ENCODE measurements at places on chromosomes 5 and 9.

GRCh38 chr9:121233906-121234831 is 32.5 kb upstream of the RAB14 start:
- no peak for DNase-seq

- DNase-seq = no peak
These were observed 41.9 kb downstream of the NTRK2 start for GRCh38 chr9:84711398-84711777.

GRCh38 chr5:153670101-153670500 is 179.6 kb downstream of the GRIA1 start:
- no peak for DNase-seq

- no peak for DNase-seq
These were observed 115.9 kb downstream of the KIF4B start for GRCh38 chr5:155129513-155129880.

- peak; percentile 42 for DNase-seq
These were observed 557 bp upstream of the PHF2 start for GRCh38 chr9:93575796-93576257.

GRCh38 chr9:78692871-78693270 is 395.9 kb downstream of the PSAT1 start:
- no peak for DNase-seq

DNA sequence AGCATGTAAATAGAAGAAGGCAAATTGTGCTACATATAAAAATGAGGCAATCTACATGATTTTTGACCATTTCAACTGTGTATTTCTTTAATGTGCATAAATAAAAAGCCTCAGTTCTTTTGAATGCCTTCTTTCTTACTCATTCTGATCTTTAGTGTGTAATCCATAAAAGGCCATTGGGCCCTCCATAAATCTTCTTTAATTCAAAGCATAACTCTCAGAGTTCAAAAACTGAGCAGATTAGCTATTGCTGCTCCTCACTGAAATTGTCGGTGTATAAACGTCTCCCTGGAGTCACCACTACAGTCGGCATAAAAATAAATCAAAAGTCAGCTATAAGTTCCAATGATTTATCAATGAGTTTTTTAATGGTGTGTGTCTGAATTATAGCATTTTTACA is 45.3 kb upstream of the ADAMTSL1 start:
- no peak for DNase-seq

- DNase-seq = no peak
These were observed 69.0 kb upstream of the DAPK1 start for GRCh38 chr9:87428659-87429058.

- DNase-seq = no peak
These were observed 74.1 kb downstream of the SERINC5 start for GRCh38 chr5:80181618-80182211.

DNA sequence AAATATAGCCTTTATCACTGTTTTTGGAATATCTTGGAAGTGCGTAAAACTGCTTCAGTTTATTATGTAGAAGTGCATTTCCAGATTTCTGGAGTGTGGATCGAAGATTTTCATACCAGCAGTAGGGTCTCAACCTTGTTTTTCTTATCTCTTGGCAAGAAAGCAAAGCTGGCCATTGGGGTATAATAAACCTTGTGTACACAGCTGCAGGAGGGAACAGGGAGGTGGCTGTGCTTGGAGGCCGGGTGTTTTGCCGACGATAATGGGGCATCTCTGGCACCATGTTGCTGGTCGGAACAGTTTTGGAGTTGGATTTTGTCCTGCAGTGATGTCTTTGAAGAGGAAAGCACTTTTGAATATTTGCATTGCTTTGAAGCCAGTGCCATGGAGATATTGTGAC is 308.8 kb upstream of the DMRT1 start:
- no peak for DNase-seq

DNA sequence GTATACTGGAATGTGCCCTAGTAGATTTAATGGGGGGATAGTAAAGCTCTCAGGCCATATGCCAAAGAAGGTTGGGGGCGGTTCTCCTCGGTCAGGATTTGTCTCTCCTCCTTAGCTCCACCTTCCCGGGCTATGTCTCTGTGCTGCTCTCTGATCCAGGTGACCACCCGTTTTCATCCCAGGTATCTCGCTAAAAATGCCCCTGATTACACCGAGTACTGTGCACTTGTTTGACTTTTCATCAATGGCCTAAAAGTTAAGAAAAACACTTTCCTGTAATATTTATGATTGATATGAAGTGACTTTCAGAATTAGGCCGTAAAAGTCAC is 724 bp downstream of the NDUFS6 start:
- no peak for DNase-seq

GRCh38 chr5:157817928-157818327 is 41.0 kb downstream of the CLINT1 start:
- no peak for DNase-seq

DNA sequence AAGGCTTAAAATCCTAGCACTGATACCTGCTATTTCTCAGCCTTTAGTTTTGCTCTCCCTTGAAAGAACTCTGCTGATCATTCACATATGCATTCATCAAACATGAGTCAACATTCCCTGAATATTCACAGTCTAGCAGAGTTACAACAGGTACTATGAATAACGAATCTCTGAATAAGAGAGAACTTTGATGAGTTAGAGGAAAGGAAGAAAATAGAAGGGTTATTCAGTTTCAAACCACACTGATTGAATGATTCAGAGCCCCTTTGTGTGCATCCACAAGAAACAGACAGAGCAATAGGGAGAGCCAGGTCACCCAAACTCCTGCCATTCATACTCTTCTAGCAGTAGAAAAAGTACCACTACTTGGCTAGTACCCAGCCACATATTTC is 36.0 kb downstream of the FOXD1 start:
- no peak for DNase-seq

DNA sequence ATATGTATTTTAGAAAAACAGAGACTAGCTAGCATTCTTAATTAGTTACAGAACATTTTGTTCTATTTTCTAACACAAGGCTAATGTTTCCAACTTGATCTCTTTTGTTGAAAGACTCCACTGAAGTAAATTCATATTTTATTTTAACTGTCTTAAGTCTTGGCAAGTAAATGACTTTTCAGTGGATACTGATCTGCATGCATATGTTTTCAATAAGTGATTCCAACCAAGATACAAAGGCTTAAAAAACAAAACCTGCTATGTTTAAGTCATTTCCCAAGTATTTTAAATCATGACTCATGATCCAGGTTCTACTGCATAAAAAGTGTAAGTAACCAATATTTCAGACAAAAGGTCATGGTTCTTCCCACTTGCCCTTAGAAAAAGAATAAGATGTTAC is 5.7 kb downstream of the CDO1 start:
- DNase-seq = no peak

GRCh38 chr5:133938929-133939328 is 29.5 kb downstream of the C5orf15 start:
- DNase-seq = no peak

- no peak for DNase-seq
These were observed 108.7 kb upstream of the IL12B start for GRCh38 chr5:159439002-159439401.

GRCh38 chr5:67246108-67246507 is 49.5 kb upstream of the CD180 start:
- DNase-seq = no peak

DNA sequence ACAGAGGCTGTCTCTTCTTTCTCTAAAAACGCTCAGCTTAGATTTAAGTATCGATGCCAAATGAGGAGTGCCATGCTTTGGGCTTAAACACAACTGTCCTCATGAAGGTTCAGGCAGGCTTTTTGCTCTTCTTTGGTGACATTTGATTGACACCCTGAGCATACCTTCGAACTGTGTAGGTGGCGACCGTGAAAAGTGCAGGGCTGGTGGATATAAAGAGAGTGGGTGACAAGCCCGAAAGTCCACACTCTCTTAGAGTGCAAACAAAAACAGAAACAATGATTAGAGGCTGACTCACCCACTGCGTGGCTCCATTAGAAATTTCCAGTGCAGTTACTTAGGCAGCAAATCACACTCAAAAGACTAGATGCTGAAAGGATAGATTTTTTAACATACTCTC is 141.7 kb downstream of the SYK start:
- DNase-seq = no peak

DNA sequence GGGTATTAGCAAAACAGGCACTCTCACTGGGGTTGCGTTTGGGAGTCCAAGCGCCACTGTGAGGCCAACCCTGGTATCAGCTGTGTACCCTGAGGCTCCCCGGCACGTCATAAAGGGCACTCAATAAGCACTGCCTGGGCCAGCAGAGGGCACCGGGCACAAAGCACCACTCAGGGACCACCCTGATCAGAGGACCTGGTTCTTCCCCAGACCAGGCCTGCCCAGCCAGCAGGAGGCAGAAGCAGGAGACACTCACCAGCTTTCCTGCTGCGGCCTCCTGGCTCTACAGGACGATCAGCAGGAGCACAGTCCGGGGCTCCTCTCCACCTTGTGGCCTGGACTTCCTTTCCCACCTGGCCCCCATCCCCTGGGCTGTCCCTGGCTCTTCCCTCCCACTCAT is 12.6 kb downstream of the MGAT1 start:
- no peak for DNase-seq

DNA sequence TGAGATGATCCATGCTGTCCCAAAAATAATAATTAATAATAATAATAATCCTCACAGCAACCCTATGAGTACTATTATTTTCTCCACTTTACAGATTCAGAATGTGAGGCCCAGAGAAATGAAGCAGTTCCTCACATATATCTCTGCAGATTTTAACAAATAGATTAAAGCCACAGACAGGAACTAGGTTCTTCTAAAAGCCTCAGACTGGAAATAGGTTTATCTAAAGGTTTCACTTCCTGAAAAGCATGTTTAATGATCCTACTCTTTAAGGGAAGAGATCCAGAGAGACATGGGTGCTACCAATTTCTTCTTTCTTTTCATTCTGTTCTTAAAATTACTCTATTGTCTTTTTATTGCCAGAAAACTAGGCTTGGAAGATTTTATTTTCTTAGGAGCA is 1079.4 kb upstream of the COX7C start:
- DNase-seq = no peak

DNA sequence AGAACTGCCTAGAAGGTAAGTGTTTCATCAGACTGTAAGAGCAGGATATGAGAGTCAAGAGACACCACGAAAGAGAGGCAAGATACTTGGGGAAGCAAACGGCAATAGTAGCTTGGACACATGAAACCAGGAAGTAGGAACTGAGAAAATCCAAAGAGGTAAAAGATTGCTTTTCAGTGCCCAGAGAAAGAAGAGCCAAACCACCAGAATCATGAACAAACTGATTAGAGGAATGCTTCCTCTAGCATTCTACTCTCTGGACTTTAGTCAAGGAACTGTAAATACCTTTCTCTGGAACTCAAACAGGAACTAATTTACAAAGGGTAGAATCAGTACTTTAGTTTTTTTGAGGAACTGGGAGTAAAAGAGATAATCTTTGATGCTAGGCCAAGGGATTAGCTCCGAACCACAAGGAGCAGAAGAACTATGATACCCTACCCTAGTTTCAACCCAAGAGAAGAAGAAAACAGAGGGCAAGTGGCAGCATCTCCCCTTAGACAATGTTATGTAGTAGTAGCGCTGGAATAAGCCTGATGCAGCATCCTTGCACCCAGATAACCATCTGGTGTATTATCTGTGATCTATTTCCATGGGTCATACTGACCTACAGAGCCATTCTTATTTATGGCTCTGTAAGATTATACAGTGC is 41.3 kb downstream of the EFCAB9 start:
- DNase-seq = no peak

DNA sequence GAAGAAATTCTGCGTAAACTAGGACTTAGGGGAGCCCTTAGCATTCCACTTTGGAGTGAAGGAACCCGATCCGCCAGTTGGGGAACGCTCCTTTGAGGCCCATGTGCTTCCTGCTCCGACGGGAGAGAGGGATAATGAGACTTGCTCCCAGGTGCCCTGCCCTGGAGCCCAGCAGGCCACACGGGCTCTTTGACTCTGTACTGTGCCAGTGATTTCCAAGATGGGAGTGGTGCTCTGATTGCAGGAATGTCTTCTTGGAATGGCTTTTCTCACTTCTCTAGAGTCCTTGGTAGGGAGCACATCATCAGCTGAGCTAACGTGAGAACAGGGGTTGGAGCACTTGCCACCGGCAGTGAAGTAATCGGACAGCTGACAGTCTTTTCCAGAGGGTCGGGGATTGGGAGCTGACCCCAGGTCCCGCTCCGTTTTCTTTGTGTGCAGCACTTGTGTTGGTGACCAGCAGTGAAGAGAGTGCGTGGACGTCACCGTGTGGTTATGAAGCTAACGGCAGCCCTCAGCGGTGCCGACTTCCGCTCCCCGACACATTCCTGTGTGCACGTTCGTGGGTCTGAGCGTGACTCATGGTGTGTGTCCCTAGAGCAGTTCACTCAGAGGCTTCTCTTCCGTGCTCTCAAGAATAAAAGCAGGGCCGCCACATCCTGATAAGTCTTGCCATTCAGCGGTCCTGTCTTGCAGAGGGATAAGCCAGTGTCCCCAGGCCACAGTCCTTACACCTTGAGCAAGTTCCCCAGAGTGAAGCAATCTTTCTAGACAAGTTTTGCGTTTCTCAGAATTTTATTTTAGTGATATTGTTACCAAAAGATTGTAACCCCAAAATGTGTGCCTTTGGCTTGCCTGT is 25.6 kb downstream of the ABL1 start:
- DNase-seq = no peak

DNA sequence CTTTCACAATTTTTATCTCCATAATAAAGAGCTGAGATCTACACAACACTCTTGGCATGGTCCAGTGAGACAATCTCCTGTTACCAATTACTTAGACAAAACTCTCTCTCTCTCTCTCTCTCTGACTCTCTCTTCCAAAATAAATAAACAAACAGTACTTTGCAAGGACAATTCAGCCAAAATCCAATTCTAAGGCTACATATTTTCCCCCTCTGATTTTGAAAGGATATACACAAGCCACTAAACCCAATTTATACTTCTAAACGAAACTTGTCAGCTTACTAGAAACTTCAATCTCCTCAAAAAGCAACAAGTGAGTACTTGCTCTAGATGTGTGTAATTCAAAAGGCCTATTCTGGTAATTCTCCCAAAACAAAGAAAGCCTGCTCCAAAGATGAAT is 26.3 kb upstream of the TNPO1 start:
- DNase-seq = no peak

DNA sequence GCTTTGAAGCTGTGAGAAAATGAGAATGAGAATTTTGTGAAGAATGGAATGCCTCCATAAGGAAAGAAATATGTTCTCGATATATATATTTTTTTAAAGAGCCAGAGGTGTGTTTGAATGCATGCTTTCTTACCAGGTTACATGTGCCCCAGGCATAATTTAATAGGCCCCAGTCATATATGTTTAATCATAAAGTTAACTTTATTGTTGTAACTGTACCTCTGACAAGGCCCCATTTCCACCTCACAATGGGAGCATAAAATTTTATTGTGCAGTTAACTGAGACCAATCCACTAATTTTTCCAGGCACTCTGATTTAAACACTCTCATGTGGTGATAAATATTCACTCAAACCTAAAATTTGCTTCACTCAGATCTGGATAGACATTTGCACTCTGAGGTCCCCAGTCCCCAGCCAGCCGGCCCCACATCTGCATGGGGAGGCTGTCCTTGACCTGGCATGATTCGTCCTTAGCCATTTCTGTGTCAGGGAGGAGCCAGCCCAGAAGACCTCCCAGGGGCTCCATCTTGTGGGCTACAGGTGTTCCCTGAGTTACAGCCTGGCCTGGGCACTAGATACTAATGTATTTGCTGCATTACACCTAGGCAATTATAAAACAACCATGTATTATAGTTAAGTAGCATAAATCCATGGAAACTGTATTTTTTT is 245.8 kb downstream of the MTRR start:
- no peak for DNase-seq

- DNase-seq = no peak
These were observed 52.5 kb downstream of the NR3C1 start for GRCh38 chr5:143350751-143351602.
